ENCODE measurements at places on chromosomes 1 and 21. TPM values are rescaled to one million over a fixed set of nuclear protein-coding genes. Genes with fewer than 3 reads are reported as not detected.

DNA sequence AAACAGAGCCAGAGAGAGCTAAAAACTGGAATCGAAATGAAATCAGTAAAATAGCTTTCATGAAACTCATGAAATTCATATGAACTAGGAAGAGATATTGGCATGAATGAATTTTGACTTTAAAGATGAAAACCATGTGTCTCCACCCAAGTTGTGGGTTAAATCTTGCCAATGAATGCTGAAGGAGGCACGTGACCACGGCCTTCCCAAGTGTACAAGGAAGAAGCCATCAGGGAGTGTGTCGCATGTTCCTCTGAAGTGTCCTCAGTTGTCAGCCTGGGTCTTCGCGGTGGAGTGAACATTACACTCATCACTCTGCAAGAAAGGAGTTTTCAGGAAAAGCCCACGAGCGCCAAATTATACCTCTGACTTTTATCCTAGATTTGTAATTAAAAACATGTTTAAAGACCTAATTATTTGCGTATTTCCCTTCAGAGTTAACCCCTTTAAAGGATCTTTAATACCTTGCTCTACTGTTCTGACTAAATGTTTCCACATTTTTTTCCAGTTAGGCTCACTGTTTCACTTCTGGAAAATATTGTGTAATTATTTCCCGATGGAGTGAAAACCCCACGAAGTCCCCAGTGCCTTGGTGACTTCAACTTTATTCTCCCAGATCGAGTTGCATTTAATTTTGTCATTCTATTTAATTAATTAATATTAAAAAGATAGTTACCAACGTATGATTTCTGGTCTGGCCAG is 118.3 kb downstream of the DHRS3 start:
- DNase-seq = no peak

DNA sequence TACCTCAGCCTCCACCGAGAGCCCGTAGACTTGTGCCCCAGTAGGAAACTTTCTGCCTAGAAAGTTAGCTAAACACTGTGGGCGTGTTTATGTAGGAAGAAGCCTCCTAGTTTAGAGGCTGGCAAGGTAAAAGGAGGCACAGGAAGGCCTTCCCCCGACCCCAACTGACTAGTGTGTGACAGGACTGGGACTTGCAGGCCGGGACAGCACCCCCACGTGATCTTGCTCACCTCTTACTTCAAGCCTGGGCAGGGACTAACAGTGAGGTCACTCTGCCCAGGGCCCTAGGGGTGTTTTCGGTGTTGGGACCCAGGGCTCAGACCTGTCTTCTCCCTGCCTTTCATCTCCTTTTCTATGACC is 392 bp upstream of the TAGLN2 start:
- DNase-seq = no peak

GRCh38 chr1:203480525-203481084 is 5.0 kb downstream of the PRELP start:
- peak; percentile 52 for DNase-seq

DNA sequence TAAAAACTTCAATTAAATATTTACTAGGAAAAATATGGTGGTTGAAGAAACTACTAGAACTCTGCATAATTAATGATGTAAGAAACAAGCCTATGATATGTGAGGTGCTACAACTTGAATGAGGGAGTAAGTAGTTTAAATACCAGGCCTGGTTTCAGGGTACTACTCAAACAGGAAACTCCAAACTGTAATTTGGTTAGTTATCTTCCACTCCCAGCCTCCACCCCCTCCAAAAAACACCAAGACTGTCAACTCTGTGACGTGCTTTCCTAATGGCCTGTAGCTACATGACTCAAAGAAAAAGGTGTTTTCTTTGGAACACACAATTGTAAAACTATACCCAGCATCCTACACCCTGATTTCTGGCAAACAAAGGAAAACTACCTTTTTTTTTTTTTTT is 55.9 kb upstream of the RCC1 start:
- peak; percentile 58 for DNase-seq

Gene AGRN
- 30.5 TPM for total RNA-seq

Gene SETD4
- 15.0 TPM for total RNA-seq

GRCh38 chr1:98797506-98797905 is 136.0 kb downstream of the SNX7 start:
- DNase-seq = no peak

DNA sequence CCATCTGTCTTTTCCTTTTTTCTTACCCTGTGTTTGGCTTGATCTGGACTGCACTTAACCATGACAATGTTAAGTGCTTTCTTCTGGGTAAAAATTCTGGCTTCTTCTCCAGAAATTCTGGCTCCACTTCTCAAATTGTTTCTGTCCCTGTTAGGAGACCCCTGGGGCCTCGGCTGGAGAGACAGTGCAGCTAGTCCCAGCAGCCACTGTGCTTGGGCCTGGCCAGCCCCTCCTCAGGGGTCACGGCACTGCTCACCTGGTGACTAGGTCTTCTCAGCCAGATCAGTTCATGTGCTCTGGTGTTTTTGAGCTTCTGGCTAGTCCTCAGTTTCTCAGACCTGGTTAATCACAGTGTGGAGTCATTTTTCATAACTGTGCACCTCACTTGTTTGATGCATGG is 72.4 kb downstream of the ADARB1 start:
- DNase-seq = no peak

Gene ALPL
- total RNA-seq = not detected

GRCh38 chr1:61083013-61083806 is 849 bp downstream of the NFIA start:
- DNase-seq = no peak

DNA sequence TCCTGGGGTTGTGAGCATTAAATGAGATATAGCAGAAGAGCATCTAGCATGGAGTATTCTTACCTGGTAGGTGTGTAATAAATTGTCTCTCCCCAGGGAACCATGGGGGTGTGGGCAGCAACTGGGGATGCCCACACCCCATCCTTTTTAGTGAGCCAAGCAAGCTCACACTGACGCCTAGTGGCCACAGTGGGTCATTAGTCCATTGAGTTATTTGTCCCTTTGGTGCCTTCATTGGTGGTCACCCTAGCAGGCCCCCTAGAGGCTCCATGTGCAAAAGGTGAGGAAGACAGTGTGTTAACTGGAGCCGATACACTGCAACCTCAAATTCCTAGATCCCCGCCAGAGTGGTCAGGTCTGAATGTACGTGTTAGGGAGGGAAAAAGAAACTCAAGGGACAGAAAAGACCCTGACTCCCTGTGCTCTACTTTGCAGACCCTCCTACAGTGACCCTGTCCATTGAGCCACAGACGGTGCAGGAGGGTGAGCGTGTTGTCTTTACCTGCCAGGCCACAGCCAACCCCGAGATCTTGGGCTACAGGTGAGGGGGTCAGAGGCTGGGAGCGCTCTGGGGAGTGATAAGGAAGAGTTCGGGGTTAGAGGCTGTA is 93.3 kb upstream of the CD1D start:
- peak; percentile 28 for DNase-seq

- no peak for DNase-seq
Observed at GRCh38 chr21:27694667-27695066, 727.8 kb upstream of the ADAMTS5 start.

DNA sequence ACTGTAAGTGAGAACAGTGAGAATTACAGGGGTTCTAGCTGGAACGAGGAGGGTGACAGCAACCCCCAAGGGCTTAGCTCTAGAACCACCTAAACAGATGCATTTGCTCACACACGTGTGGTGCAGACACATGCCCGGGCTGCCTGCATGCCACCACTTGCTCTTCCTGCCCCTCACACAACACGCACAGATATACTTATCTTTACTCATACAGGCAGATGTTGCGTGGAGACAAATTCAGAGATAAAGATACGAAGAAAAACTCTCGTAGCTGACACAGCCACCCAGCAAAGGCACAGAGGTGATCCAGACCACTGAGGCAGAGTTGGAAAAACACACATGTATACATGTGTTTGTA is 13.5 kb downstream of the VANGL1 start:
- no peak for DNase-seq

DNA sequence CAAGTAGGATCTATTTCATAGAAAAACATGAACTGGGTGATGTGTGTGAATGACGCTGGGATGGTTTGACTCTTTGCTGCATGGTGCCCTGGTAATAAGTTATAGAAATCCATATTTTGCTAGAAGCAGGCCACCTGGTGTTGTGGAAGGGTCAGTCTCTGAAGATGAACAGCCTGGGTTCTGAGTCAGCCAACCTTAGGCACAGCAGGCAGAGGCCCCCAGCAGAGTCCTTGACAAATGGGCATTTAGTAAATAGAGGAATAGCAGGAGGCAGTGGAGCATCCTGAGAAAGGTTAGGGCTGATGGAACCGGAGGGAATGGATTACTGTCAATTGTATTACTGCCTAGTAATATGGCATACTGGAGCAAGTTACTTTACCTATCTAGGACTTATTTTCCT is 20.9 kb downstream of the FGGY start:
- DNase-seq = no peak

GRCh38 chr1:154414606-154415005 is 9.5 kb downstream of the IL6R start:
- no peak for DNase-seq

All from activated naive CD8-positive, alpha-beta T cell treated with anti-CD3 and anti-CD28 coated beads for 36 hours (primary cell).